Glomerular endothelial cell (primary cell): ENCODE measurements at places on chromosomes 11 and 22.

GRCh38 chr11:126607374-126607773 is 251.9 kb downstream of the ST3GAL4 start:
- no peak for DNase-seq

- peak; percentile 31 for DNase-seq
Observed at GRCh38 chr11:85787809-85788760, 22.9 kb downstream of the SYTL2 start.

- no peak for DNase-seq
Observed at GRCh38 chr11:44913502-44913901, 37.2 kb downstream of the TP53I11 start.

GRCh38 chr11:9076661-9077060 is 14.7 kb downstream of the SCUBE2 start:
- no peak for DNase-seq

GRCh38 chr11:116731097-116731761 is 41.6 kb downstream of the BUD13 start:
- DNase-seq: no peak

- DNase-seq: no peak
Observed at GRCh38 chr11:30257058-30257457, 26.2 kb downstream of the FSHB start.

- peak; percentile 67 for DNase-seq
Observed at GRCh38 chr11:94504689-94505293, 7.5 kb upstream of the C11orf97 start.

GRCh38 chr22:38564669-38565068 is 5.3 kb downstream of the DMC1 start:
- no peak for DNase-seq

- DNase-seq: no peak
Observed at GRCh38 chr11:34034053-34034452, 17.5 kb upstream of the CAPRIN1 start.

DNA sequence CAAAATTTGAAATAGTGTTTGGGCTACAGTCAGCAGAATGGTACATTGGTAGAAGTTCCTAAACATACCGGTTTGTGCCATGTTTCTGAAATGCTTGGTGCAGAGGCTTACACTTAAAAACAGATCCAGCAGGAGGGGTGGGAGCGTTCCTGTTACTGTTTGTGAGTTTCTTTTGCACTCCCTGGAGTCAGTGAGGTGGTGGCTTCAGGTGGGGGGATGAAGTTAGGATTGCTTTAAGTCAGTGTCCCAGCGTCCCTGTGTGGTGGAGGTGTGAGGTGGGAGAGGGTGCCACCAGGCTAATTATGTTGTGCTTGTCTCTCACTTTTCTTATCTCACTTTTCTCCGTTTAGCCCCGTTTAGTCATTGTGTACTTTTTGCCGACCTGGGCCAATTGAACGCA is 9.7 kb downstream of the TNRC6B start:
- DNase-seq: no peak
